IMR-90 (cell line): ENCODE measurements at places on chromosomes 5 and 9. TPM values are rescaled to one million over a fixed set of nuclear protein-coding genes. Genes with fewer than 3 reads are reported as not detected.

- no peaks in the 10 kb centered on the region for H3K4me1 ChIP-seq
- H3K4me3 ChIP-seq = no peak overlapping the region
- no peaks in the 10 kb centered on the region for H3K27me3 ChIP-seq
- DNase-seq = no peak
- no peak overlapping the region for H3K27ac ChIP-seq
These were observed 606.2 kb downstream of the TLE4 start for GRCh38 chr9:80177949-80178480.

- H3K27ac ChIP-seq = no peak overlapping the region
- no peaks in the 10 kb centered on the region for H3K36me3 ChIP-seq
- H3K27me3 ChIP-seq = no peaks in the 10 kb centered on the region
- H3K4me3 ChIP-seq = no peak overlapping the region
- no peak for DNase-seq
- no peaks in the 10 kb centered on the region for H3K4me1 ChIP-seq
These were observed 77.9 kb downstream of the SLCO4C1 start for GRCh38 chr5:102218159-102218558.

- H3K27ac ChIP-seq = no peak overlapping the region
- DNase-seq = no peak
- H3K4me1 ChIP-seq = no peaks in the 10 kb centered on the region
- H3K36me3 ChIP-seq = no peaks in the 10 kb centered on the region
- no peaks in the 10 kb centered on the region for H3K27me3 ChIP-seq
- no peak overlapping the region for H3K4me3 ChIP-seq
These were observed 57.7 kb upstream of the CER1 start for GRCh38 chr9:14780251-14780650.

GRCh38 chr9:71306134-71306533 lies 184.7 kb upstream of the TRPM3 start:
- H3K36me3 ChIP-seq = no peaks in the 10 kb centered on the region
- no peak for DNase-seq
- no peak overlapping the region for H3K27ac ChIP-seq
- H3K4me3 ChIP-seq = no peak overlapping the region
- H3K4me1 ChIP-seq = no peaks in the 10 kb centered on the region

CARD19 gene
- total RNA-seq = 17.4 and 23.3 TPM in 2 replicates
